ENCODE measurements at places on chromosomes 3 and 15. TPM values are rescaled to one million over a fixed set of nuclear protein-coding genes. Genes with fewer than 3 reads are reported as not detected.

The TMEM207 gene
- not detected for total RNA-seq

The TMEM108 gene
- not detected for total RNA-seq

The ARL8B gene
- total RNA-seq = 43.5 TPM

The GABRB3 gene
- total RNA-seq = 0.13 TPM

The KLHL40 gene
- total RNA-seq = not detected

The EBLN2 gene
- total RNA-seq = 2.9 TPM

The MYL3 gene
- total RNA-seq = not detected

The TMEM40 gene
- total RNA-seq = not detected

The CCR1 gene
- total RNA-seq = not detected

The BBS4 gene
- 6.8 TPM for total RNA-seq

The TM6SF1 gene
- total RNA-seq = 34.4 TPM

The POPDC2 gene
- 0.76 TPM for total RNA-seq

The ITIH1 gene
- not detected for total RNA-seq

The EFHB gene
- not detected for total RNA-seq
